ENCODE measurements at places on chromosomes 12 and 14.

DNA sequence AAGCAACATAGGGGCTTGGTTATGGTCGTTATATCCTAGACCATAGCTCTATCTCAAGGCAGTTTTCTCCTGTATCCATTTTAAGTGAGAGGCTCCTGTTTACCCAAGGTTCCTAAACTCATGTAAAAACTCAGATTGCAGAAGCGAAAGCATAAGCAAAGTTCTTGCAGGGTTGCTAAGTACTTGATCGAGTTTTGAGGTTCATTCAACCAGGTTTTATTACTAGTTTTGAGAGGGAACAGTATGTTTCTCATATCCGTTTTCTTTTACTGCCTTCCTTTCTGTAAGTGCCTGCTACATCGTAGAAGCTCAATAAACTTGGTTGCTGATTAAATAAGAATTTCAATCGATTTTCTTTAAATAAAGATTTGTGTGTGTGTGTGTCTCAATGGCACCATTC lies 5.1 kb downstream of the AKAP3 start:
- DNase-seq, result no peak

- DNase-seq, result peak; percentile 82
These were observed 1.5 kb downstream of the APOLD1 start for GRCh38 chr12:12786706-12787601.

DNA sequence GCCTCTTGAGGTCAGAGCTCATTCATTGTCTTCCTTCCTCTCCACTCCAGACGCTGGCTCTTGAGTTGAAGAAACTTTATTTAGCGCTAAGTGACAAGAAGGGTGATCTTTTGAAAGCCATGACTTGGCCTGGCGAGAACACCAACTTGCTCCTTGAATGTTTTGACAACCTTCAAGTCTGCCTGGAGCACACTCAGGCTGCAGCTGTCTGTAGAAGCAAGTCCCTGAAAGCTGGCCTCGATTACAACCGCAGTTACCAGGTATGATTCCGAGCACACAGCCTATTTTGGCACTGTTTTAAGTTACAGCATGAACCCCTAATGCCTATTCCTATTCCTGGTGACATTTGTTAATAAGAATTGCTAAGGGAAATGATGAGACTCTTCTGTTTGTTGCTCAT lies 167.6 kb downstream of the ESR2 start:
- no peak for DNase-seq

- DNase-seq, result no peak
These were observed 153.6 kb upstream of the TMCC3 start for GRCh38 chr12:94803939-94804338.

DNA sequence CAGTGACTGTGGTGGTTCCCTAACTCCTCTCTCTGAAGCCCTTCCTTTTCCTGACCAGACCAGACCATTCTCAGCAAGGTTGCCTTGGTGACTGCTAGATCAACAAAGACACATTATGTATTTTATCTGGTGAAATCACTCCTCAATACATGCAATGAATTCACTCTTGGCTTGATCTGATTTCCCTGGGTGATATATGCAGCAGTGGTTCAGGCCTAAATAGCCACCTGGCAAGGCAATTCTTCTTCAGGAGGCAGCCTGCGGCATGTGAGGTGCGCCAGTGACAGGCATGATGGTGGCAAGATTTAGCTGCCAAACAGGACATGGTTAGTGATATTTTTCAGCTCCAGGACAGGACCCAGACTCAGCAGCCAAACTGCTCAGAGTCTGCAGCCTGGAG lies 350.3 kb upstream of the CCDC196 start:
- no peak for DNase-seq

DNA sequence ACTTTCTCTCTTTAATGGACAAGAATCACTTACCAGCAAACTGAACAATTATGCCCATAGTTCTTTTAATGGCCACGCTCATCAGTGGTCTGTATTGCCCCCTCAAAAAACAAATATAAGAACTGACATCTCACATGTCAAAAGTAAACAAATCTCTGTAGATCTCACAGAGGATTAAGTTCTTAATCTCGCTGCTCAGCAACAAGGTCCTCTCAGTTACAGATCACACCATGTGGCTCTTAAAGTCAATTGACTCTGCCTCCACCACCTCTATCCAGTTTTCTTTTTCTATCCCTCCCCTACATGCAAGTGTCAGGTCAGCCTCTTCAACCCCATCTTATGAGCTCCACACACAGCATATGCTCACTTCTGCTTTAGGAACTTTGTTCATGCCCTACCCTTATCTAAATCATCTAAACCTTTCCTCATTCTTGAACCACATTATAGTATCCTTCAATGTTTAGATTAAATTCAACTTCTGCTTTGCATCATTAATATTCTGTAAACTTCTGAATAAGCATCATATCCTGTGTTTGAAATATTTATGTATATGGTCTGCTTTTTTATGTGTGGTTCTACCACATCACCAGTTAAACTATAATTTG lies 7.2 kb downstream of the ADAM20 start:
- DNase-seq, result no peak

- DNase-seq, result no peak
These were observed 3.5 kb upstream of the KCNK10 start for GRCh38 chr14:88326352-88327103.

GRCh38 chr12:119910586-119910985 lies 33.5 kb upstream of the CIT start:
- no peak for DNase-seq

- peak; percentile 6 for DNase-seq
These were observed 31.5 kb downstream of the COA8 start for GRCh38 chr14:103594265-103594664.

DNA sequence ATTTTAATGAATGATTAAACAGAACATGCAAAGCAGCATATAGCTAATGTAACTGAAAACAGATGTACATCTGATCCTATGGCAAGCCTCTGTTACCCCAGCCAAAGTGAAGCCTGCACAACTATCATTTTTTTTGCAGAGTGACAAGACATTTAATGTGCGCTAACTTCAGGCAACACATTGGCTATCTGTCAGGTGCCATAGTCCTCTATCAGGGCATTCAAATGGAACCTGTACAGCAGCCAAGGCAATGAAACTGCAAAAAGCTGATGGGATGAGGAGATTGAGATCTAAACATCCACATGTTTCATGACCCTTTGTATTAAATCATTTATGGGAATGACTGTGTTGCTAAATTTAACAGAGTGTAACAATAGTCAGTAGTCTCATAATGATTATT lies 1088.5 kb upstream of the TMEM132C start:
- DNase-seq, result no peak

DNA sequence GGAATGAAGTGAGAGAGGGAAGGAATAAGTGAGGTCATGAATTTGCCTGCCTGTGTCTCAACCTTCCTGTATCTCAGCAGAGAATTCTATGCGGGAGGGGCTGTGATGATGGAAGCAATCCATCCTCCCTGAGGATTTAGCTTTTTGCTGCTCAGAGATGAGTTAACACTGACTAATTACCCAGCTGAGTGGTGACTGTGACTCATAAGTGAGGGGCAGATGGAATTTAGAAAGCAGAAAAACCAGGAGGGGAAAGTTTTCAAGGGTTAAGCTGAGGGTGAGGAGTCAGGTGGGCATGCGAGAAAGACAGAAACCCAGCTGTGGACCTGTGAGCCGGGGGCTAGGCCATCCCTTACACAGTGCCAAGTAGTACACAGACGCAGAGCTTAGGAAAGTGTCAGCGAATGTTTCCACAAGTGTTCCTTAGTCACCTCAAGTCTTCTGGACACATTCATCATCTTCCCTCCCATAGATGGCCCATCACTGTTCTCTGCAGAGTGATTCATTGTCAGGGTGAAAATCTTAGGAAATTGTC lies 277.9 kb downstream of the IPO8 start:
- DNase-seq, result no peak

GRCh38 chr12:115667116-115667515 lies 610.4 kb downstream of the MED13L start:
- no peak for DNase-seq

DNA sequence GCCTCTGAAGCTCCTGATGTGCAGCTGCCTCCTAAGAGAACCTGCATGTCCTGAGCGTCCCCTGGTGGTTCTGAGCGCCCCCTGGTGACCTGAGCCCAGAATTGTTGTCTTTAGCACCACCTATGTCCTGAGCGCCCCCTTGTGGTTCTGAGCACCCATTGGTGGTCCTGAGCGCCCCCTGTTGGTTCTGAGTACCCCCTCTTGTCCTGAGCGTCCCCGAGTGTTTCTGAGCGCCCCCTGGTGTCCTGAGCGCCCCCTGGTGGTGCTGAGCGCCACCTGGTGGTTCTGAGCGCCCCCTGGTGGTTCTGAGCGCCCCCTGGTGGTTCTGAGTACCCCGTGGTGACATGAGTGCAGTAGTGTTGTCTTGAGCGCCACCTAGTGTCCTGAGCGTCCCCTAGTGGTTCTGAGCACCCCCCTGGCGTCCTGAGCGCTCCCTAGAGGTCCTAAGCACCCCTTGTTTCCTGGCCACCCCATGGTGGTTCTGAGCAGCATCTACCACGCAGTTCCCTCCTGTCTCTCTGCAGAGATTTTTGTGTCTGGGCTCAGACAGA lies 782.5 kb downstream of the TMEM121 start:
- DNase-seq, result no peak

- no peak for DNase-seq
These were observed 85.5 kb upstream of the SSTR1 start for GRCh38 chr14:38122241-38122640.

GRCh38 chr12:123066384-123066710 lies 84.5 kb downstream of the PITPNM2 start:
- DNase-seq, result no peak

DNA sequence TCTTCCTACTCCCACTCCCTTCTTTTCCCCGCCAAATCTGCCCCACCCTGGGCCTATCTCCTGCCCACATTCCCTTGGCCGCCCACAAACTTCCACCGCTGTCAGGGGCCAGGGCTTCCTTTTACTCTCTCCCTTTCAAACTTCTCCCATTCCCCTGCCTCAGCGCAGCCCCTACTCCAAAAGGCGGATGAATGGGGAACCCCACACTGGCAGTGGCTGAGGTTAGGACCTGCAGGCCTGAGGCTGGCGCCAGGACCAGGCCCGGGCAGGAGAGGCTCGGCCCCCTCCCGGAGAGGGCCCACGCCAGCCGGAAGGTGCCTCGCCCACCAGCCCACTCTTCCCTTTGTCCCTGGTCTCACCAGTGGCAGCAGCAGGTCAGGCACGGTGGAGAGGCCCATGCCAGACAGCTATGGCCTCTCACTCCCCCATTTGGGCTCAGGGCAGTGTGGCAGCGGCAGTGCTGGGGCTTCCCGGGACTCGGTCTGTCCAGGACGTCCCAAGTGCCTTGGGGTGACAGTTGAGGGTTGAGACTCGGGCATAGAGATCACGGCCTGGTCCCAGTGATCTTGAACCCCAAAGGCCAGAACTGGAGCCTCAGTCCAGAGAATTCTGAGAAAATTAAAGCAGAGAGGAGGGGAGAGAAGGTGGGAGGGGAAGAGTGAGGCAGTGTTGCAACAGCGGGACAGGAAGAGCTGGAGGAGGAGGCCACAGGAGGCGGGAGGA lies at the start of gene TNFRSF1A:
TNFRSF1A (minus strand) TSS at position 660 of the 723 bp plus-strand sequence; CDS start at position 398, 262 bp downstream.
- no peak for DNase-seq

DNA sequence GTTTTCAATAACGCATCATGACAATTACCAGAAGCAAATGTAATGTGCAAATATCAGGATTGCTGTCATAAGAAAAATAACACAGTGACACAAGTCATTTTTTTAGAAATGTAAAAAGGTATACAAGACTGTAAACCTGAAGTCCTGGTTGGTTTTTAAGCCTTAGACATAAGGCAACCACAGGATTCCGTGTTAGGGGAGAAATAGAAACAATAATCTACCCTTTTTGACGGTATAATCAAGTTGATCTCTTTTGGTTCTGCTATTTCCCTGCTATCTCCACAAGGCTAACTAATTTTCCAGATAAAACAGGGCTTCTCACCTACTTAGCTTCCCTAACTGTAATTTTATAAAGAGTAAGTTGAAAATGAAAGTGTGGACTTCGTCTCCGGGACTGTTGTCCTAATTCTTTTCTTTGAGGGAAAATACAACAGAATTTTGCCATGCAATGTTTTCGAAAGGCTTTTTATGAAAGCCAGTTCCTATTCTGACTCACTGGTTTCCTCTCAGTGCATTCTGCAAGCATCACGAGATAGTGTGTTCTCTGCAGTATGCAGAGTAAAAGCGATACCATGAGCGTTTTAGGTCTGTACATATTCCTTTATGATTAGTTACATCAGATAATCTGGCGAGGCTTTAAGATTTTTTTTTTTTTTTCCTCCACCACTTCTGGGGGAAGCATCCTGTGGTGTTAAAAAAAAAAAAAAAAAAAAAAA lies 10.6 kb downstream of the MYO1H start:
- DNase-seq, result no peak

DNA sequence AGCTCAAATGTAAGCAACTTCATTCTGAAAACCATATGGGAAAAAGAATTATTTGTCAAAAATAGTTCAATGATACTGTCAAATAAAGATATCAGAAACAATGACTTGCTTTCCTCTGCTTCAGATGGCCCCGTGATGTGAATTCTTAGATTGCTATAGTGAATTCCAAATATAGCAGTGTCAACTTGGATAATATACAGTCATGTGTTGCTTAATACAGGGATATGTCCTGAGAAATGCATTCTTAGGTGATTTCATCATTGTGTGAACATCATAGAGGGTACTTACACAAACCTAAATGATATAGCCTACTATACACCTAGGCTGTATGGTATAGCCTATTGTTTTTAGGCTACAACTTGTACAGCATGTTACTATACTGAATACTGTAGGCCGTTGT lies 108.7 kb upstream of the MIS18BP1 start:
- DNase-seq, result no peak

DNA sequence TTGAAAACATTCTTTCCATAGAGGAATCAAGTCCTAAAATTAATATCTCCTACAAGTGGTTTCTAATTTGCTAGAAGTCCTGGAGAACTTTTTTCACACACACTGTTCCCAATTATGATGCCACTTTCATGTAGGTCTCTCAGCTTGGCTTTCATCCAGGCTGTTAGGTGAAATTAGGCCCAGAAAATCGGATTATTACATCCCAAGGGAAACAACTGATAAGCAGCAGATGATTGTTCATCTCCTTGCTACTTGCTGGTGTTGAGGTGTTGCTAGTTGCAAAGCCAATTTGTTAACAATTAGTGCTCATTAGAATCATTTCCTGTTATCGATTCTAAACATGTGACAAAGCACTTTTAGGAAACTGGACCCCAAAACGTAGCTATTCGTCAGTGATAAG lies 248.0 kb downstream of the PDZRN4 start:
- DNase-seq, result peak; percentile 58

- DNase-seq, result no peak
These were observed 18.6 kb upstream of the GPATCH2L start for GRCh38 chr14:76133103-76133502.

GRCh38 chr14:95727056-95727700 lies 13.3 kb upstream of the TCL1A start:
- no peak for DNase-seq

GRCh38 chr12:85007836-85008235 lies 28.2 kb downstream of the TSPAN19 start:
- DNase-seq, result no peak

DNA sequence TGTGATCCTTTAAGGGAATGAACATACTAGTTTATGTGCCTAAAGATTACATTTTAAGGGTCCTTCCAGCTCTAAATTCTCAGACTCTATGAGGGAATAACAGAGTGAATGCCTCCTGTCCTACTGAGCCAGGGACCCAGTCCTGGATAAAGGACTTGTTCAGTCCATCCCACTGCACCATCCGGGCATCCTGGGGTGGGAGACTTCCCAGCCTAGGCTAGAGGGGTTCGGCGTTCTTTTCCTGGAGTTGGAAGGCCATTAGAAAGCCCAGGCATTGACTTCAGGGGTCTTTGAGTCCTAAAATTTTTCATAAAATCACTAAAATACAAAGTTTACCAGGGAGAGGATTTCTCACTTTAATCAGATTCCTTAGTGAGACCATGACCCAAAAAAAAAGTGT lies 127.9 kb upstream of the FKBP4 start:
- no peak for DNase-seq

Measured in NCI-H1105 (cell line).